Activated CD4-positive, alpha-beta T cell treated with anti-CD3 and anti-CD28 coated beads for 36 hours (primary cell): ENCODE measurements at places on chromosomes 13 and 19.
A peak's percentile ranks its signal among the peaks of the same experiment; 100 is the strongest.

DNA sequence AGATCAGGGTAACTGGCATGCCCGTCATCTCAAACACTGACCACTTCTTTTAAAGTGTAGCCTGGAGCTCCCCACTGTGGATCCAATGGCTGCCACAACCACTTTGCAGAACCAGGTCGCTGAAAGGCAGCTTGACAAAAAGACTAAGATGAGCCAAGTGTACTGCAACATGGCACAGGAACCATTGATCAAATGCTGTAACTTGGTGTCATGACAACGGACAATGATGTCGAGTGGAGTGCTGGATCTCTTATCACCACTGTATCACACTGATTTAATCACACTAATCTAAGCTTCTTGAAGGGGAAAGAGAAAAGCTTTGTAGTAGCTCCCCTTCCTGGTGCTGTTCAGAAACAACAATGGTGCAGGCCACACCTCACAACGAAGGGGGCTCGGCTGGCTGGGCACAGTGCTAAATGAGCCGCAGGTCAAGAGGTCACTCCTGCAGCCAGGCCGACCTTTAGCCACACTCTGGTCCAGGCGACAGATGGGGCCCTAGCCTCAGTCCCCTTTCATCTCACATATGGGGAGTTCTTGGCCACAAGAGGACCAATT lies 2.2 kb upstream of the TNFRSF19 start:
- DNase-seq: no peak

DNA sequence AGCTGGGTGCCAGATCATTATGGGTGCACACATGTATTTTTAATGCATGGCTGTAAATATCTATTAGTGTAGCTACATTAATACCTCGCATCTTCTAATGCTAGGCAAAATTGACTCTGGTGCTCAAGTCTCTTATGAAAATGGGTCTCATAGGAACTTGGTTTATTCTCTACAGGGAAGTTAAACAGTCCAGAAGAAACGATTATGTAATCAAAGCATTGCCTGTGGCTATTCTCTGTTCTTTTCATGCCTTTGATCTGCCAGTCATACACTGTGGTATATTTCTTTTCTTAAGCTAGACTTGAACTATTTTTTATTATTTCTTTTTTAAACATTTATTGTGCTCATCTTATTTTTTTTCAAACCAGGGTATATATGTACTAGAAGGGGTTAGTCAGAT lies 1015.0 kb downstream of the SLITRK1 start:
- no peak for DNase-seq

GRCh38 chr19:46719629-46720502 lies 3.0 kb upstream of the PRKD2 start:
- no peak for DNase-seq

- DNase-seq: no peak
Observed at GRCh38 chr19:1987197-1988187, 28.0 kb downstream of the BTBD2 start.

DNA sequence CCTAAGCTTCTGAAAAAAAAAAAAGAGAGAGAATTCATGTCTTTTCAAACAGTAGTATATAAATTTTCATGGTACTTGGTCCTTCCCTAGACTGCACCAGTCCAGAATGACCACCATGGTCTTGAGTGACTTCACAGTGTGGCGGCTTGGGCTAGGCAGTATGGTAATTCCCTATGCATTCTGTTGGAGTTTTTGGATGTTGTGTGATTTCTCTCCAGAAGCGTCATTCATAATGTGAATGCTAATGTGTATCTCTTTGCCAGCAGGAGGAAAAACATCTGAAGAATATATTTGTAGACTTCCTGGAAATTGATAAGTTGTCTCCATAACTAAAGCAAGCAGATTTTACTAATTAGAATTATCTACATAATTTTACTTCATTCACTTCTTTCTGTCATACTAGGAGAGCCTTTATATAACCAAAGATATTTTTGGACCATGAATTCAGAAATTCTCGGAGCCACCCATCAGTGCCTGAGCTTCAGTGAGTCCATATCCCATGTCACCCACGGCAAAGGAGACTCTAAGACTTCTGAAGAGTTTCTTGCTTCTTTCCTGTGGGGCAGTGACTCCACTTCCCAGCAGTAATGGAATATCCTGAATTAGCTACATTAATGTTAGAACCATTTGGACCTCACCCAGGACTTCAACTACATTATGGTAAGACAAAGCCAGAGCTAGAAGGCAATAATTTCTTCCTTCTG lies 8.4 kb downstream of the STARD13 start:
- no peak for DNase-seq

GRCh38 chr19:46784262-46785053 lies 3.9 kb downstream of the SLC1A5 start:
- DNase-seq: peak; percentile 88

DNA sequence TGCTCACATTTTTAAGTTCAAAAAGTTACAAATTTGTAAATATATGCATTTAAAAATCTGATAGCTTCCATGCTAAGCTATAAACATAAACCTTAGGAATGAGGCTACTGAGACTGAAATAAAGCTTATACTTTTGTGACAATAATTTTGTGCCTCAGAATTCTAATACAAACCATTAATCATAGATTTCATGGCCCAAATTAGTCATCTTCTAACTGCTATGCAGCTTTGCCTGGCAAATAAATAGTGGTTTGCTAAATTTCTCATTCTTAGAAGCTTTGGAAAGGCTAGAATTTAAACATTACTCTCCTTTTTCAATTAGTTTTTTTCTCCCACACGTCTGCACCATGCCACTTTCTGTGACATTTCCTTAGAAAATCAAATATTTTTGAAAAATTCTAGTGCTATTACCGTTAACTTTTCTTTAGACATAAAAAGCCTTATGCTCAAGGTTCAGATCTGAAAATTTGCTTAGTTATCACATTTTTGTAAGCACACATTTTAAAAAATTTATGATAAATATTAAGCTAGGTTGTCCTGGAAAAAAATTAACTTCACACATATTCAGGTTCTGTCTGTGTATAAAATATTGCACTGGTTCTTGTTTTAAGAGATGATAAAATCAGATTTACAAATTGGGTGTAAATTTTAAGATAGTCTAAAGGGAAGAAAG lies 46.9 kb downstream of the FNDC3A start:
- no peak for DNase-seq

- DNase-seq: no peak
Observed at GRCh38 chr13:89925107-89925506, 1422.4 kb upstream of the MIR17HG start.

GRCh38 chr13:40982772-40983171 lies 36.3 kb downstream of the ELF1 start:
- peak; percentile 70 for DNase-seq

GRCh38 chr13:45511310-45512097 lies 46.8 kb downstream of the COG3 start:
- peak; percentile 25 for DNase-seq

DNA sequence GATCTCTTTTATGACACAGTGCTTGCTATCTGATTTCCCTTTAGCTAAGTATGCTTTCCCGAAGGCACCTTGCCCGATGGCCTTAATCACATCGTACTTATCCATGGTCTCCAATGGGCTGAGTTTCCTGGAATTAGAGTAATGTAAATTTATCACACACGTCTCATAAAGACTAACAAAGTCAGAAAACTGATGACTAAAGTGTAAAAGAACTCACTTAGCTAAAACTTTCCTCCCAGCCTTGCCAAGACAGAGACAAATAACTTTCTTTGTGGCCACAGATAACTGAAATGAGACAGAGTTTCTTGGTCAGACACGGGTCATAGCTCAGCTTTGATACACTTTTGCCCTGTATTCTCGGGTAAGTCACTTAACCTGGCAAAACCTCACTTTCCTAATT lies 1.5 kb downstream of the NEK5 start:
- no peak for DNase-seq

DNA sequence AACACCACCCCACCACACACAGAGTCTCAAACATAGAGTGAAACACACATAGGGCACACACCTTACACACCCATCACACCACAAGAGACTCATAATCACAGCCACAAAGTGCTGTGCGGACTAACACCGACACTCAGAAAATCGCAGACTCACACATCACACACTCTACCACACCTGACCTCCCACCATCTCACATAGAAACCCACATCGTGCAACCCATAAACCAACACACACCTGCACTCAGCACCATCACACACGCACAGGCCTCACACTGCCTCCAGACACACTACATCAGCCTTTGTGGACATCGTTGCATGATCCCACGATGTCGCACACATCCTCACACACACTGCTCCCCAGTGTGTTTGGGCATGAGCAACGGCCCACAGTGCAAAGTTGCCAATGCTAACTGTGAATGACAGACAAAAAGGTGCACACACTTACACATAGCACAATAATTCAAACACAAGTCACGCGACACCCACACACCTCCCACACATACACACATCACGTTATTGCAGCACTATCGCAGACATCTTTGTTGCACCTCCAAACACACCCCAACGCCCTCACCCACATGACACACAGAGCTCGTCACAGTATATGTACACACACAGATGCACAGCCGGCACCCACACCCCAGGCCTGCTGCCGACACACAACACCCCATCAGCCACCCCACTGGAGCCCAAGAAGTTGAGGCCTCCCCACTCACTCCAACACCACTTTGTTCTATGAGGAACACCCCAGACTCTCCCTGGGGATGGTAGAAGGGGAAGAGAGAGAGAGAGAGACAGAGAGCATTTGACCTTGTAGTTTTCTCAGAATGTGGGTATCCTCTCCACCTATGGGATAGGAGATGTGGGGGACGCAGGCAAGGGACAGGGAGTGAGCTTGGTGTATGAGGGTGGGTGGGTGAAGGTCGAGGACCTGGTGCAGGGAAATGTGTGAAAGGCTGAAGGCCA lies 1.2 kb upstream of the ATP1A3 start:
- DNase-seq: no peak

GRCh38 chr19:10408511-10409283 lies 5.4 kb upstream of the CDC37 start:
- peak; percentile 84 for DNase-seq

- no peak for DNase-seq
Observed at GRCh38 chr13:77448689-77449088, 86.8 kb upstream of the SCEL start.

DNA sequence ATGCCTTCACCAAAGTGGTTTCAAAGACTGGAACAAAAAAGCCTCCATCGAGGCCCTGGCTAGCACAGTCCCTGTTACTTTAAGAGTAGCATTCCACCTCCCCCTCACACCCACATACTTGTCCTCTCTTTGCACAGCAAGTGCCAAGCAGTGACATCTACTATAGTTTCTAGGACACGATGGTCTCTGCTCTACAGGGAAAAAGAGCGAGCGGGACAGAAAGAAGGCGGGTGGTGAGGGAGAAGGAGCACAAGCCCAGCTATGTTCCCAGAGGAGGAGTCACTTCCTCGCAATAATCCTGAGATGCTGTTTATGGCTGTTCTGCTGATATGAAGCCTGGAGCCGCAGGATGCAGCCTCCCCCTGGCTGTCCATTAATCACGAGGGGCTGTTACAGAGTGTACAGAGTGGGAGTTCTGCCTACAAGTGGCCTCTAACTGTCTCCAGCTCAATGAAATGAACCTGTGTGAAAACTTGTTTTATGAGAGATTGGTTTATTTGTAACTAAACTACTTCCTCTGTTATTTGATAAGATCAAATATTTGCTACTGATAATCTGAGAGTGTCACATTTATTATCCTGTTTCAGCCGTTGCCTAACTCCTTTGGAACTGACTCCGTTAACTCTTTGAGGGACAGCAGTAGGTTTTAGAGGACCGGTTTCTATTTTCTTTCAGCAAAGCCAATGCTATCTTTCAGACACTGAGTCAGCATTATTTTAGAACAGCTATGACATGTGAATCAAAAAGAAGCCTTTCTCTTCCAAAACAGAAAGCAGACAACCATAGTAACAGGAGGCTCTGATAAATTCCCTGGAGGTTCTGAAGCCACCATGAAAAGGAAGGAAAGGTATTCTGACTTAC lies 208.0 kb downstream of the SPRY2 start:
- no peak for DNase-seq

DNA sequence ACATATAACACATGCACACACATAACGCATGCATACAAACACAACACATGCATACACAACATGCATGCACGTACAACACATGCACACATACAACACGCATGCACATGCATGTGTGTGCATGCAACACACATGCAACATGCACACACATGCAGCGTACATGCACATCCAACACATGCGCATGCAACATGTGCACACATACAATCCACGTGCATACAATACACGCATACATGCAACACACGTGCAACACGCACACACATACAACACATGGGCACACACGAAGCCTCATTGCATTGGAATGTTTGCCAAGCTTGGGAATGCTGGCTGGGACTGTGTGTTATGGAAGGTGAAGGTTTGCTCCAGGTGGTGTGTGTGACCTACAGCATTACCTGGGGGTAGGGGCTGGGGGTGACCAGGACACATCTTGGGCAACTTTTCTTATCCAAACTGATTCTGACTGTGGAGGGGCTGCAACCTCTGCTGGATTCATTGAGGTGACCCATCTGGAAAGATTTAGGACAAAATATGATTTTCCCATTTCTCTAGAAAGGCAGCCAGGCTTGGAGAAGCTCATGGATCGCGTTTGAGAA lies 58.9 kb downstream of the SPACA7 start:
- DNase-seq: no peak

DNA sequence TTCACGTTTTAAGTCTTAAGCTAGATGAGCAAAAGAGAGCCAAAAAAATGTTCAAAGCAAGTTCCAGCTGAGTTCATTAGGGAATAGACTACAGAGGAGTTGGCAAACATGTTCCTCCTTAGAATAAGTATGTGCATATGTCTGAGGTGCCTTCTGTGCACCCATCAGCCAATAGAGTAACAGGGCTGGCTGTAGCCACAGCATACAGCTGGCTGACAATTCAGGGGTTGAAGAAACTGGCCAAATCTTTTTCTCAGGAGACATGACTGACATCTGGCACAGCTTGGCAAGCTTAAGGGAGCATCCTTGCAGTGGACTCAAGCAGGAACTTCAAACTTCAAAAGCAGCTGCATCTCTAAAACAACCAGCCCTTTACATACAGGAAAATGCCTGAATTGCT lies 414.8 kb upstream of the PCDH20 start:
- DNase-seq: no peak

DNA sequence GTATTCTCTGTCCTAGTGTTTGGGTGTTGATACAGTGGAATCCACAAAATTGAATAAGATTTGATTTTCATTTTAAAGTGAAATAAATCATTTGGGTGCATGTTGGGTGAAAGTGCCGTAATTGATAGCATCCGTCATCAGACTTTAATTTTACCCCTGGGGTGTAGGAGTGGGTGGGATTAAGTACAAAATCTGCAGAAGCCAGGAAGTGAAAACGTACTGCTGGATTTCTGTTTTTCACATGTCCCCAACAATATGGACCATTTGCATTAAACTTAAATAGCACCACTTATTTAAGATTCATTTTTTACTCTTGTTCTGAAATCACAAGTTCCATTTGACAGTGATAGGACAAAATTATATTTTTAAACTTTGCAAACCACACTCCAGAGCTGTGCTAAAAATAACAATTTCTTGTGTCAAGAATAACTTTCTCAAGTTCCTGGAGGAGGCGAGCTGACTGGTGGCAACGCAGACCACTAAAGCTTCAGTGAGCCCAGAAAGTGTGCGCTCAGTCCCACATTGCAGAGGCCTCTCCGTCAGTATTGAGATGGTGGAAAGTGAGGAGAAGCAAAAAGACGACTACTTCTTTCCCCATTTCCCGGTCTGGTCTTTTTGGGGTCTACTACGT lies 71.3 kb downstream of the ARHGEF7 start:
- DNase-seq: no peak

- DNase-seq: peak; percentile 51
Observed at GRCh38 chr13:94620286-94620896, 18.7 kb downstream of the GPR180 start.

- no peak for DNase-seq
Observed at GRCh38 chr13:36219883-36220282, 5.5 kb upstream of the SOHLH2 start.

- no peak for DNase-seq
Observed at GRCh38 chr13:37094099-37094498, 11.4 kb downstream of the CSNK1A1L start.

- no peak for DNase-seq
Observed at GRCh38 chr19:869245-870177, 10.0 kb downstream of the CFD start.
